ENCODE measurements at places on chromosomes 6 and 20. TPM values are rescaled to one million over a fixed set of nuclear protein-coding genes. Genes with fewer than 3 reads are reported as not detected.

DNA sequence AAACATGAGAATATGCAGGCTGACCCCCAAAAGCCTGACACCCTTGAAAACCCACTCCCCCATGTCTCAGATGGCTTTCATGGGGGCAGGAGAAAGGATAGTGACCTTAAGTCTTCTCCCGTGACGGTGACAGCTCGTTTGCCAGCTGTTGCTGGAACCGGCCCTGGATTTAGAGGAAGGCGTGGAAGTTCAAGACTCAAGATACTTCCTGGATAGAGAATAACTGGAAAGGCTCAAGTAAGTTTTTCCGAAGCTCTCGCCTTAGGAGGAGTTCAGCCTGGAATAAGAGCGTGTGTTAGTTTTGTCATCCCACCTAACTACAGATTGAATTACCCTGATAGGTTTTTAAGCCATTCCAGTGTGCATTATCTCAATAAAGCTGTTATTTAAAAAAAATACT, 11.6 kb upstream of the MTG2 start:
- no peak overlapping the region for H3K27ac ChIP-seq
- no peaks in the 10 kb centered on the region for H3K4me1 ChIP-seq
- no peaks in the 10 kb centered on the region for H3K27me3 ChIP-seq
- peaks cover 35% of the 10 kb centered on the region for H3K36me3 ChIP-seq
- DNase-seq, result no peak

DNA sequence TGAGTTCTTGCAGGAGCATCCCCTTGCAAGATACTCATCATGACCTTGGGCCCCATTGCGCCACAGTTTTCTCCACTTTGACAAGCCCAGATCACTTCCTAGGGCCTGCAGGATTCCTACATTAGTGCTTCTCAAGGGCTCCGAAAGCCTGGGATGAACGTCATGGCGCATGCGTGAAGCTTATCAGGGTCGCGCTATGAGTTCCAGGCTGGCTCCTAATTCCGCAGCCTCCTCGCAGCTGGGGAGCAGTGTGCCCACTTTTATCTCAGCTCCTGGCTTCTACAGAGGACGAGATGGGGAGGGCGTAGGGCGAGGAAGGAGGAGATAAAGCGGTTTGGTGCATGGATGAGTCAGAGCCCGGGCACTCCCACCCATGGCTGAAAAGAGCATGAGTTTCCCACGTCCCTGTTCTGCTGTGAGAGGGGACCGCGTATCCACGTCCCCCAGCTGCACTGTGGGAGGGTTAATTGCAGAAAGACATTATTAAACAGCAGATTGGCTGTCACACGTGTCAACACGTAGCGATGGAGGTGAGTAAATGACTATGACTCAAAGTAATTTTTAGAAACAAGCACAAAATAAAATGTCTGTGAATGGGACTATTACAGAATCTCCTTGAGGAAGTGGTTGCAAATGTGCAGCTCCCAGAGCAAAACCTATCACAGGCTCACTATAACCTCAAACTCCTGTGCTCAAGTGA, 72.9 kb upstream of the DSP start:
- no peak overlapping the region for H3K4me3 ChIP-seq
- H3K27ac ChIP-seq, result no peak overlapping the region
- H3K27me3 ChIP-seq, result no peaks in the 10 kb centered on the region

GRCh38 chr20:44166008-44166407, 21.0 kb downstream of the JPH2 start:
- H3K27me3 ChIP-seq, result no peaks in the 10 kb centered on the region
- H3K4me1 ChIP-seq, result no peaks in the 10 kb centered on the region
- no peaks in the 10 kb centered on the region for H3K36me3 ChIP-seq
- H3K4me3 ChIP-seq, result no peak overlapping the region

DNA sequence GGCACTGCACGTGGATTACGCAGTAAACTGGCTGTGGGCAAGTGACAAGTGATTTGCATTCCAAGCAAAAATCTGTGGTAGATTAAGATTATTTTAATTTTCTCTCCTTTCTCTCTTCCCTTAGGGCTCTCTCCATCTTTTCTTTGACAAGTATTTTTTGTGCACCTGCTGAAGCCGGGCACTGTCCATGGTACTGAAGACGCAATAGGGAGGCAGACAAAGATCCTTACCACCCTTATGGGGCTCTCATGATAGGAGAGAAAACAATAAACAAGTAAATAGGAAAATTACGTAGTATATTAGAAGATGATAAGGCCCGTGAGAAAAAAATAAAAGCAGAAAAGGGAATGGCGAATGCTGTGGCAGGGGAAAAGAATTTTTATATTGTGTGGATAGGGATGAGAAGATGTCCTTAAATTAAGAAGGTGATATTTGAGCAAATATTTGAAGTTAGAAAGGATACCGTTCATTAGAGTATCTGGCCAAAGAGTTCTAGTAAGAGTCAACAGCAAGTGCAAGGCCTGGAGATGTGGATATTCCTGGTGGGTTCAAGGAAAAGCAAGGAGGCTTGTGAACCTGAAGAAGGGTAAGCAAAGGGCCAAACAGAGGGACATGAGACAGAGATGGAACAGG, 146.0 kb downstream of the LAMP5 start:
- no peaks in the 10 kb centered on the region for H3K4me1 ChIP-seq
- H3K4me3 ChIP-seq, result no peak overlapping the region
- no peak overlapping the region for H3K27ac ChIP-seq
- H3K27me3 ChIP-seq, result peaks cover 4% of the 10 kb centered on the region
- H3K36me3 ChIP-seq, result no peaks in the 10 kb centered on the region

DNA sequence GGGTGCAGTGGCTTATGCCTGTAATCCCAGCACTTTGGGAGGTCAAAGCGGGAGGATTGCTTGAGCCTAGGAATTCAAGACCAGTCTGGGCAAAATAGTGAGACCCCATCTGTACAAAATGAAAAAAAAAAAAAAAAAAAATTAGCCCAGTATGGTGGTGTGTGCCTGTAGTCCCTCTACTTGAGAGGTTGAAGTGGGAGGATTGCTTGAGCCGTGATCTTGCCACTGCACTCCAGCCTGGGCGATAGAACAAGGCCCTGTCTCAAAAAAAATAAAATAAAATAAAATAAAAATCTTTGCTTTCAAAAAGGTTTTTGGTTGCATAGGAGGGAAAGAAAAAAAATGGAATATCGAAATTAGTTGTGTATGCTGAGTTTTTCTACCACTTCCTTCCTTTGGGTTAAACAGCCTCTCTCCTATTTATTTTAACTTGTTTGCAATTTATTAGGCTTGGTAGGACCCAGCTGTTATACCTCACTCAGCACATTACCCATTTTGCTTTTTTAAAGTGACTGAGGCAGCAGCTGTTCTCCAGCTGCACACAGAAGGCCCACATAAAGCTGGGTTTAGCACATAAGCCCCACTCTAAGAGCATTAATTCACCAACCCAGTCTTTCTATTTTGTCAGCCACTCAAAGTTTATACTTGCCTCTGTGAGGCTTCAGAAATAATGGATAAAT, 152.3 kb downstream of the ZFAND3 start:
- H3K27me3 ChIP-seq, result no peaks in the 10 kb centered on the region
- H3K4me3 ChIP-seq, result no peak overlapping the region
- no peaks in the 10 kb centered on the region for H3K36me3 ChIP-seq
- H3K4me1 ChIP-seq, result peaks cover 9% of the 10 kb centered on the region

The BTNL2 gene
- not detected for total RNA-seq

The ARG1 gene
- 1.3 TPM for total RNA-seq

The OOEP gene
- total RNA-seq, result 1.2 TPM
